AG08395 (cell line): ENCODE measurements at places on chromosomes 4 and X.

GRCh38 chr4:169707958-169708643 lies 49.6 kb downstream of the HPF1 start:
- no peak for DNase-seq

- no peak for DNase-seq
Measured at GRCh38 chr4:172709376-172709775, 459.2 kb upstream of the GALNT7 start.

GRCh38 chr4:83413676-83414075 lies 41.9 kb downstream of the HELQ start:
- DNase-seq = peak; percentile 20

- no peak for DNase-seq
Measured at GRCh38 chr4:72702948-72703347, 133.9 kb upstream of the ADAMTS3 start.

DNA sequence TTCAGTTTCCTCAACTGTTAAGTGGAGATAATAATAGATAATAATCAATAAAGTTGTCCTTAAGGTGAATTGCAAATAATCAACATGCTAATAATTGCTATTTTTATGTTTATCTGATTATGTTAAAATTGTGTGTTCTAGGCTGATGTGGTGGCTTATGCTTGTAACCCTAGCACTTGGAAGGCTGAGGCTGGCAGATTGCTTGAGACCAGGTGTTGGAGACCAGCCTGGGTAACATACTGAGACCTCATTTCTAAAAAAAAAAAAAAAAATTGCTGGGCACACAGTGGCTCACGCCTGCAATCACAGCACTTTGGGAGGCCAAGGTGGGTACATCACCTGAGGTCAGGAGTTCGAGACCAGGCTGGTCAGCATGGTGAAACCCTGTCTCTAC lies 175.2 kb downstream of the GC start:
- no peak for DNase-seq

DNA sequence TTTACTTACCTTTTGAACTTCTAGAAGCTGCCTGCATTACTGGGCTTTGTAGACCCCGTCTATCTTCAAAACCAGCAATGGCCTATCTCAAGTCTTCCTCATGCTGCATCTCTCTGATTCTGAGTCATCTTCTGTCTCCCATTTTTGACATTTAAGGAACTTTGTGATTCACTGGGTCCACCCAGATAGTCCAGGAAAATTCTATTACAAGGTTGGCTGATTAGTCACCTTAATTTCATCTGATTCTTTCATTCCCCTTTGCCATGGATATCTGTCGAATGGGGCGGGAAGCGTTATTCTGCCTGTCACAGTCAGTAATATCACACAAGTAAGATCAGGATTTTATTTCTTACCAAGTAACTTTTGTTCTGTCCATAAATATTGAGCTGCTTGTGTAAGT lies 618.0 kb downstream of the CCSER1 start:
- DNase-seq = no peak

GRCh38 chrX:96807318-96807717 lies 76.4 kb upstream of the RPA4 start:
- DNase-seq = no peak

GRCh38 chr4:63036159-63036866 lies 1372.9 kb downstream of the TECRL start:
- DNase-seq = no peak

DNA sequence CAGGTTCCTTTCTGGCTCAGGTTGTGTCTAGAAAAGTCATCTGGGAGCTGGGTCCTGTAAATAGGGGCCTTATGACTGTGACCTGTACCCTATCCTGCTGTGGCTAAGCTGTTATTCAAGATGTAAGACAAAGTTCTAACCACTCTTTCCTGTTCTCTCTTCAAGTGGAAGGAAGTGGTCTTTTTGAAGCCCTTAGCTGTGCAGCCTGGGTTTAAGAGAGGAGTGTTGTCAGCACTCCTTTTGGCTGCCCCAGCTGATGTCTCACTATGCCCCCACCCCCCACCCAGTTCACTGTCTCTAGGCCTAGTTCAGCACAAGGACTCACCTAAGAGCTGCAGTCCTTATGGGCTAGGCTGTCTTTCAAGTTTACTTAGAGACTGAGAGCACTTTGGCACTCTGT lies 1069.5 kb downstream of the FAM133A start:
- no peak for DNase-seq
